ENCODE measurements at places on chromosomes 12 and 14. TPM values are rescaled to one million over a fixed set of nuclear protein-coding genes. Genes with fewer than 3 reads are reported as not detected.
A peak's percentile ranks its signal among the peaks of the same experiment; 100 is the strongest.

DNA sequence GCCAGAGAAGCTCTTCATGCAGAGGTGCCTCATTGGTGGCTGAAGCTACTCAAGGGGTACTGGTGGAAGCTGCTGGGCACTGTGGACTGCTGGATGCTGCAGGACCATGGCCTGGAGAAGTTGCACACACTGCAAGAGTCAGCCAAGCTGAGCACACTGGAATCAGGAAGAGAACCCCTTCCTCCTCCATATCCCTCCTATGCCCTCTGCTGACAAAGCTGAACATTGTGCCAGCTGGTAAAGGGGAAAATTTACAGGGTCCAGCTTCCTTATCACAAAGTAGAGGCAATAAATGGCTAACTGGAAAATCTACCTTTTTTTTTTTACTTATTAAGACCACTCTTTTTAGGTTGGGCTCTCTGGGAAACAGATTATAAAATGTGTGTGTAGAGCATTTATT lies 6.5 kb downstream of the CCDC175 start:
- no peak overlapping the region for H3K27ac ChIP-seq
- no peak overlapping the region for H3K4me3 ChIP-seq
- H3K27me3 ChIP-seq, result no peaks in the 10 kb centered on the region

DNA sequence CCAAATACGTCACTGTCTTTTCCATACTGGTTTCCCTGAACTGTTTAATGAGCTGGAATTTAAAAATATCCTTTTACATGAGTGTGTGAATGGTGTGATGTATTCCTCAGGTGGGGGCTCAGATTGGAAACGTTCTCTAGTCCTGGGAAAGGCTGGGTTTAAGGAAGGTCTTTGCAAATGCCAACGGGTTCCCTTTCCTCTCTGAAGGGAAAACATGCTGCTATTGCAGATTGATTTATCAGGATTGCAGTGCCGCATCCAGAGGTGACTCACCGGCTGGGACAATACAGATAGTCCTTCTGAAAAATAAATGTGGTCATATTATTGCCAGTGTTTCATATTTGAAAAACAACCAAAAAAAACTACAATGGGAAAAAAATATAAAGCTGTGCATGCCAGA lies 193.1 kb upstream of the FLRT2 start:
- no peak overlapping the region for H3K4me3 ChIP-seq
- no peaks in the 10 kb centered on the region for H3K4me1 ChIP-seq
- no peaks in the 10 kb centered on the region for H3K36me3 ChIP-seq
- DNase-seq, result no peak
- H3K27me3 ChIP-seq, result no peaks in the 10 kb centered on the region

GRCh38 chr12:85872497-85873091 lies 1.5 kb upstream of the NTS start:
- no peaks in the 10 kb centered on the region for H3K27me3 ChIP-seq
- no peak for DNase-seq
- H3K36me3 ChIP-seq, result no peaks in the 10 kb centered on the region
- no peaks in the 10 kb centered on the region for H3K4me1 ChIP-seq

DNA sequence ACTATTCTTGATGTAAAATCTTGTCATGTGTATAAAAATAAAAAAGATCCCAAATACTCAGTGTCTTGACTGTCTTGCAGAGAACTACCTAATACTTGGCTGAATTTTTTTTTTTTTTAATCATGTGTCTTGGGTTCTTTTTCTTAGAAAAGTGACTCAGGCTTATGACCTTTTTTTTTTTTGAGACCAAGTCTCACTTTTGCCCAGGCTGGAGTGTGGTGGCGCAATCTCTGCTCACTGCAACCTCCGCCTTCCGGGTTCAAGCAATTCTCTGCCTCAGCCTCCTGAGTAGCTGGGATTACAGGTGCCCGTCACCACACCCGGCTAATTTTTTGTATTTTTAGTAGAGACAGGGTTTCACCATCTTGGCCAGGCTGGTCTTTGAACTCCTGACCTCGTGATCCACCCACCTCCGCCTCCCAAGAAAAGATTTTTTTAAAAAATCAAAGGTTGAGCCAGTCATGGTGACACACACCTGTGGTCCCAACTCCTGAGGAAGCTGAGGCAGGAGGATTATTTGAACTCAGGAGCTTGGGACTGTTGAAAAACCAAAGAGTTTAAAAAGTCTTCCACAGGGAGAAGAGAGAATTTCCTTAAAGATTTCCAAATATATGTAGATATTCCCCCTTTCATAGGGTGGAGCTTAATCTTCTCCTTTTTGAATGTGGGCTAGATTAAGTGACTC lies 17.7 kb upstream of the TDG start:
- no peak for DNase-seq
- H3K36me3 ChIP-seq, result peaks cover 22% of the 10 kb centered on the region
- H3K27ac ChIP-seq, result no peak overlapping the region
- H3K4me3 ChIP-seq, result no peak overlapping the region
- H3K4me1 ChIP-seq, result no peaks in the 10 kb centered on the region
- H3K27me3 ChIP-seq, result no peaks in the 10 kb centered on the region

DNA sequence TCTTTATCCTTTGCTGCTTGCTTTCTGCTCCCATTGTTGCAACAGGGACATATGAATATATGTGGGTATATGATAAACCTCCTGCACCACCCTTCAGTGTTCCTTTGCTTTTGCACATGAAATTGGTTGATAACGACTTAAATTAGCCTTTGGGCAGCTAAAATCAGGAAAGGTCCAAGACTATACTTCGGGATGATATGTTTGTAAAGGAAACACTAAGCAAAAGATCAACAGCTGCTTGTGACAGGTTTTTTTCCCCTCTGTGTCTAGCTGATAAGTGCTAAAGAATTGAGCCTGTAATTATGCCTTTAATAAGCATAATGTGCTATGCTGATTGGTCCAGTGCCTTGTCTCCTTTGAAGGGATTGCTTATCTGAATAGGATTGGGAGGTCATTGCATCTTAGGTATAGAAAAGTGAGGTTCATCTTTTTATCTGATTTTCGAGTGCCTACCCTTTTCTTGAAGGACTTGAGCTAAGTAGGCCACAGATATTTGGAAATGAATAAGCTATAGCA lies 59.4 kb downstream of the PPHLN1 start:
- H3K4me3 ChIP-seq, result no peak overlapping the region
- no peaks in the 10 kb centered on the region for H3K4me1 ChIP-seq
- no peak for DNase-seq

- H3K4me3 ChIP-seq, result no peak overlapping the region
- no peak for DNase-seq
- no peaks in the 10 kb centered on the region for H3K36me3 ChIP-seq
- H3K4me1 ChIP-seq, result peaks cover 12% of the 10 kb centered on the region
- H3K27ac ChIP-seq, result no peak overlapping the region
These were observed 2.4 kb downstream of the C12orf75 start for GRCh38 chr12:105332925-105333324.

DNA sequence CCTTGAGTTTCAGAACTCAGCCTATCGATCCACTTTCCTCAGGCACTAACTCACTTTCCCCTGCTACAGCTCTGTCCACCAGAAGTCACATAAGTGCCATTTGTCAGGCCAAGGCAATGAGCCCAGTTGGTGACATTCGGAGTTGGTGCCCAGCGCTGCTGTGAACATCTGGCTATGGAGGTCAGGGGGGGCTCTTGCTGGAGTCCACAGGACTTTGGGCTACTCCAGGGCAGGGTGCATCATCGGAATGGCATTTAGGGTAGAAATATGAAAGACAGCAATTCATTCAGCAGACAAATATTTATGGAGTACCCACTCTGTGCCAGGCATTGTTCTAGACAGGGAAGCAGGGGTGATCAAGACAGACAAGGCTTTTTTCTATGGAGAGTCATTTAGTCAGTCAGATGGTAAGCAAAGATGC lies 1.5 kb upstream of the PPP1CC start:
- peaks cover 37% of the 10 kb centered on the region for H3K4me1 ChIP-seq
- no peak for DNase-seq
- no peaks in the 10 kb centered on the region for H3K27me3 ChIP-seq
- peak overlapping the region; percentile 81 for H3K4me3 ChIP-seq
- H3K27ac ChIP-seq, result no peak overlapping the region

Gene OVCH1
- total RNA-seq, result 0.13 TPM

GRCh38 chr14:61698206-61698980 lies 3.1 kb downstream of the HIF1A start:
- no peaks in the 10 kb centered on the region for H3K36me3 ChIP-seq
- H3K4me3 ChIP-seq, result peak overlapping the region; percentile 96
- no peaks in the 10 kb centered on the region for H3K27me3 ChIP-seq
- H3K27ac ChIP-seq, result no peak overlapping the region
- no peak for DNase-seq

Gene KERA
- total RNA-seq, result not detected

DNA sequence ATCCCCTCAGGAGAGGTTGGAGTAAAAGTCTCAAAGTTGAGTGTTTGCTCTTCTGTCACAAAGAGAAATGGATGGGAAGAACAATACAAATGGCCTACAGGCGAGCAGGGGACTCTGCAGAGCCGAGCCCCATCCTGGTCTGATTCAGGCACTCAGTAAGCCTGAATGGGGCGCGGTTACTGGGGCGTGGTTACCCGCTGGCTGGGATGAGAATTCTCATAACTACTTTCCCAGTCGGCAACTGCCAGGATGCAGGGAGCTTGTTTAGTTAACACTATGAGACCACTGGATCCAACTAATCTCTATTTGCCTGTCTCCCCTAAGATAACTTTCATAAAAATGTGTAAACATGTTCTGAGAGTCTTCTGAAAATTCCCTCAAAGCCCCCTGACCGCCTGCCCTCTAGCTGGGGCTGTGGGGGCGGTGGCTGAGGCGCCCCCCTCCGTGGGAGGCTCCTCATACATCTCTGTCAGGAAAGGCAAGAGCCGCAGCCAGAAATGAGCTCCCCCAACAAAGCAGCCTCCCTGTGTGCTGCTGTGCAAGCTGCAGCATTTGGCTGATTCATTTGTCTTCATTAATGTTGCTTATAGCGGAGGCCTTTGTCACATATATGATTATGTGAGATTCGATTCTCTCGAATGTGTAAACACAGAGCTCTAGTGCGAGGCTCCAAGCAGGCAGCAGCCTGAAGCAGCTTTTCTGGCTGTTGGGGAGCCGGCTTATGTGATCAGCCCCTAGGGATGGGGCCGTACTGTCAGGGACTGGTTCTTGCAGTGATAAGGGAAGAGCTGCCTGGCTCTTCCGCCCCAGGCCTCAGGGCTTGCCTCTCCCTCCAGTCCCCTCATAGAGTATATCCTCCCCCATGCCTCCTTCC lies 126.1 kb upstream of the ARHGAP5 start:
- H3K27ac ChIP-seq, result no peak overlapping the region
- no peaks in the 10 kb centered on the region for H3K4me1 ChIP-seq
- no peak overlapping the region for H3K4me3 ChIP-seq
- H3K36me3 ChIP-seq, result no peaks in the 10 kb centered on the region

Gene POMT2
- 43.2 TPM for total RNA-seq

Gene CPNE6
- not detected for total RNA-seq

GRCh38 chr14:40368314-40368713 lies 936.1 kb upstream of the FBXO33 start:
- no peak overlapping the region for H3K4me3 ChIP-seq
- H3K27me3 ChIP-seq, result no peaks in the 10 kb centered on the region
- no peak overlapping the region for H3K27ac ChIP-seq
- DNase-seq, result no peak
- no peaks in the 10 kb centered on the region for H3K4me1 ChIP-seq

- H3K27me3 ChIP-seq, result peaks cover 13% of the 10 kb centered on the region
- no peak for DNase-seq
- peaks cover 2% of the 10 kb centered on the region for H3K4me1 ChIP-seq
- no peaks in the 10 kb centered on the region for H3K36me3 ChIP-seq
- no peak overlapping the region for H3K4me3 ChIP-seq
These were observed 39.1 kb downstream of the IQSEC3 start for GRCh38 chr12:105696-106095.

Gene REP15
- 0.39 TPM for total RNA-seq

Gene TAS2R8
- total RNA-seq, result not detected

GRCh38 chr14:74475678-74476077 lies 17.4 kb downstream of the NPC2 start:
- H3K4me1 ChIP-seq, result peaks cover 26% of the 10 kb centered on the region
- no peak for DNase-seq
- no peak overlapping the region for H3K4me3 ChIP-seq
- no peaks in the 10 kb centered on the region for H3K27me3 ChIP-seq

Gene TBX5
- not detected for total RNA-seq

Gene NRL
- total RNA-seq, result 1.9 TPM
